ENCODE measurements at places on chromosomes 16 and 17.
A peak's percentile ranks its signal among the peaks of the same experiment; 100 is the strongest.

DNA sequence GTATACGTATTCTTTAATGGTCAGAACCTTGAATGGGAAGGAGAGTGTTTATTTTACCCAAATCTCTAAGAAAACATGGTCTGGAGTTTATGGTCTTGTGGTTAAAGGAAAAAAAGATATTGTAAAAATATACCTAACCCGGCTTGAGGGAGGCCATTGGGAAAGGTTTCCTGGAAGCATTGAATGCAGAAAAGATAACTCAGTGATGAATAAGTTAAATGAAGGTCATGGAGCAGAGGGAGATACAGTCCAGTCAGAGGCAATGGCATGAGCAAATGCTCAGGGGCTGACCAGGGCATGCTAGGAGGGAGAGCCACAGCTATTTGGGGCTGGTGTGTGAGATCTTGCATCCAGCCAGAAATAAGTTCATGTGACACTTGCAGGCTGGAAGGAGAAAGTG is 430.4 kb upstream of the CDH5 start:
- no peak for ATAC-seq

GRCh38 chr16:55302635-55303034 is 21.4 kb upstream of the IRX6 start:
- no peak for ATAC-seq

DNA sequence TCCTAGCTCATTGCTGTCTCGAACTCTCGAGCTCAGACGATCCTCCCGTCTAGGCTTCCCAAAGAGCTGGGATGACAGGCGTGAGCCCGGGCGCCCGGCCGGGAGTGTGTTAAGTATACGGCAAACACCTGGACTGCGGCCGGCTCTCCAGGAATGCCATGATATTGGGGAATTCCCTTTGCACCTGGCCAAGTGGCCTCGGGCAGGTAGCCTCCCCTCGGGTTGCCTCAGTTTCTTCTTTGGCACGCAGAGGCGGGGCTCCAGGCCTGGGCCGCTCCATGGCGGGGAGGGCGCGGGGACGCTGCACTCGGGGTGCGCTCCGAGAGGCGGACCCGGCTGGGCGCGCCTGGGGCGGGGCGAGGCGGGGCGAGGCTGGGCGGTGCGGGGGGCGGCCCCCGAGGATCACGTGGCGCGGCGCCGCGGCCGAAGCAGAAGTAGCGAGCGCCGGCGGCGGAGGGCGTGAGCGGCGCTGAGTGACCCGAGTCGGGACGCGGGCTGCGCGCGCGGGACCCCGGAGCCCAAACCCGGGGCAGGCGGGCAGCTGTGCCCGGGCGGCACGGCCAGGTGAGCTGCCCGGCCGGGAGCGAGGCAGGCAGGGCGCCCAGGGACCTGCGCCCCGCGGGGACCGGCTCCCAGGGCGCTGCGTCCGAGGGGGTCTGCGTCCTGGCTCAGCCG is at the start of gene PLCG2:
PLCG2 (plus strand) TSS at position 431 of the 675 bp plus-strand sequence. CDS start 6,699 bp downstream, outside the sequence.
- peak; percentile 94 for ATAC-seq

- ATAC-seq: no peak
Observed at GRCh38 chr16:71276589-71277334, 12.4 kb downstream of the CMTR2 start.

DNA sequence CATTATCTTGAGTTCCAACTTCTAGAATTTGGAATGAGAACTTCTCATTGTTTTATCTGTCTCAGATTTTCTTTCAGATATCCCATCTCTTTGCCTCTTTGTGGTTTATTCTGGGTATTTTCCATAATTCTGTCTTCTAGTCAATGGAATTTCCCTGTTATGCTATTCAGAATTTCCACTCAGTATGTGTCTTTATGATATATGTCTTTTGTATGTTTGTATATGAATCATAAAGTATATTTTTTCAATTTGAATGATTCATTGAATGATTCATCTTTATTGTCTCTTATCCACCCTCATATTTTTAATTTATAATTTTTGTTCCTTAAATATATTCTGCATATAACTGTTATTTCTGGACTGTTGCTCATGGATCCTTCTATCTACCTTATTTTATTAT is 729.7 kb upstream of the GOT2 start:
- ATAC-seq: no peak

DNA sequence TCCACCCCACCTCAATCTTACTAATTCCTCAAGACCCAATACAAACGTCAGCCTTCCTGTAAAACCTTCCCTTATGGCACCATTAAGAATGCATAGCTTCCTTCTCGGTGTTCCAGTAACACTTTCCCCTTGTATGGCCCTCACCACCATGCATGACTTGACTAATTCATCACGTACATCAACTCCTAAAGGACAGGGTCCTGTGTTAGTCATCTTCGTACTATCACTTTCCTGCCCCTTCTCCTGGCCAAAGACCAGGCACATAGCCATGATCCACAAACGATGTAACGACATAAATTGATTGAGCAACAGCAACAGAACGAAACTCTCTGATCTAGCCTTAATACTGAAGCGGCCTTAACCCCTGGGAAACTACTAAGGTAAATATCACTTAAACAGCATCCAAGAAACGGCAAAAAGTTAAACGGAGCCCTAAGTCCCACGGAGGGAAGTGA is 612 bp downstream of the PSMD12 start:
- peak; percentile 46 for ATAC-seq

- no peak for ATAC-seq
Observed at GRCh38 chr17:18332909-18333489, 17.9 kb downstream of the SMCR8 start.

GRCh38 chr17:28725166-28725659 is 820 bp downstream of the TLCD1 start:
- ATAC-seq: no peak

DNA sequence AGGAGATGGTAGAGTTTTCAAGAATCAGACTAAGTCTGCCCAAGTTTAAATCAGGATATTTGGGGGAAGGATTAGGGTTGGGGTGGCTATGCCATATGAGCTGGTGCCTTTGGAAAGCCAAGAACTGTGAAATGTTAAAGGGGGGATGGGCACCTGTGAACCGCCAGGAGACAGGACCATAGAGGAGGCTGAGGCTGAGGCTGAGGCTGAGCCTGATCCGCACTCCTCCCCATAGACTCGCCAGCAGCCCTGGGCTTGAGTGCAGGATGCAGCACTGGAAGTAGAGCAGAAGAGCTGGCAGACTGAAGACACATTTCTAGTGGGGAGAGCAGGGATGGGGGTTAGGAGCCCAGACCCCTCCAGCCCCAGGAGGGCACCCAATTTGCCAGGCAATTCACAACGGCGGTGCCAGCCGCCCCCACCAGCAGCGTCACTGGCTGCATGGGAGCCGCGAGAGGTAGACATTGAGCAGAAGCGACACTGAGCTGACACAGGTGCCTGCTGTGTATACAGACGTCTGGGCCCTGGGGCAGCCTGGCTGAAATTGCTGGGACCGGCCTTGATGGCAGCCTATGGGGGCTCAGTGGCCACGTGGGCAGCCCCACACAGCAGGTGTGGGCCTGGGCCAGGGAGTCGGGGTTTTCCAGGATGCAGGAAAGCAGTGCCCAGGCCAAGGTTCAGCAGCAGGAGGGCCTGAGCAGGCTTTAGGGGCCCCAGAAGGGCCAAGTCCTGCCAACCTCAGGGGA is 9.2 kb downstream of the PIMREG start:
- no peak for ATAC-seq

- ATAC-seq: no peak
Observed at GRCh38 chr16:79687249-79688130, 87.0 kb upstream of the MAF start.

DNA sequence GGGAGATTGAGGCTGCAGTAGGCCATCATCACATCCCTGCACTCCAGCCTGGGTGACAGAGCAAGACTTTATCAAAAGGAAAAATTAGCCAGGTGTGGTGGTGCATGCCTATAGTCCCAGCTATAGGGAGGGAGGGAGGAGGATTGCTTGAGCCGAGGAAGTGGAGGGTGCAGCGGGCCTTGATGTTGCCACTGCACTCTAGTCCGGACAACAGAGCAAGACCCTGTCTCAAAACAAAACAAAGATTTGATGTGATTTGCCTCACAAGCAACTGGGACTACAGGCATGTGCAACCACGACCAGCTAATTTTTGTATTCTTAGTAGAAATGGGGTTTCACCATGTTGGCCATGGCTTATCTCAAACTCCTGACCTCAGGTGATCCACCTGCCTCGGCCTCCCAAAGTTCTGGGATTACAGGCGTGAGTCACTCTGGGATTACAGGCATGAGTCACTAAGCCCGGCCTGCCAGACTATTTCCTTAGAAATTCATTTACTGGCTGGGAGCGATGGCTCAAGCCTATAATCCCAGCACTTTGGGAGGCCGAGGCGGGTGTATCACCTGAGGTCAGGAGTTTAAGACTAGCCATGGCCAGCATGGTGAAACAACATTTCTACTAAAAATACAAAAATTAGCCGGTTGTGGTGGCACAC is 11.5 kb downstream of the UBE2G1 start:
- no peak for ATAC-seq

DNA sequence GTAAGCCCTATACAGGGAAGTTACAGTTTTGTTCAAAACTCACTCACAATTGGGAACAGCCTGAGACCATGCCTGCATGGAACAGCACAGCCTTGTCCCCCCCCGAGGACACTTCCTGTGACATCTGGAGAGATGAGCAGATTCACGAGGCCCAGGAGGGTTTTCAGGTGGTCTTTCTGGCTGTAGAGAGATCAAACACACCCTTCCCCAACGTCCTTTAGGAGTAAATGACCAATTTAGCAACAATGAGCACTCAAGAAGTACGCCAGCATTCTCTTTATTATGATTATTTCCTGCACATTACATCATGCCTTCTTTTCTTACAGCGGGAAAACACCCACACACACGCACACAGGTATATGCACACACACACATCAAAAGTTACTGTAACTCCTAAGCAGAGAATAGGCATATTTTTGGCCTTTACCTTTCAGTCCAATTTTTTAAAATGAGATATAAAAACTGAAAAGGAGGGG is 39.0 kb downstream of the ADCY9 start:
- no peak for ATAC-seq

GRCh38 chr16:86080131-86080875 is 181.3 kb downstream of the IRF8 start:
- no peak for ATAC-seq

- no peak for ATAC-seq
Observed at GRCh38 chr16:73735018-73735417, 561.6 kb upstream of the PSMD7 start.

DNA sequence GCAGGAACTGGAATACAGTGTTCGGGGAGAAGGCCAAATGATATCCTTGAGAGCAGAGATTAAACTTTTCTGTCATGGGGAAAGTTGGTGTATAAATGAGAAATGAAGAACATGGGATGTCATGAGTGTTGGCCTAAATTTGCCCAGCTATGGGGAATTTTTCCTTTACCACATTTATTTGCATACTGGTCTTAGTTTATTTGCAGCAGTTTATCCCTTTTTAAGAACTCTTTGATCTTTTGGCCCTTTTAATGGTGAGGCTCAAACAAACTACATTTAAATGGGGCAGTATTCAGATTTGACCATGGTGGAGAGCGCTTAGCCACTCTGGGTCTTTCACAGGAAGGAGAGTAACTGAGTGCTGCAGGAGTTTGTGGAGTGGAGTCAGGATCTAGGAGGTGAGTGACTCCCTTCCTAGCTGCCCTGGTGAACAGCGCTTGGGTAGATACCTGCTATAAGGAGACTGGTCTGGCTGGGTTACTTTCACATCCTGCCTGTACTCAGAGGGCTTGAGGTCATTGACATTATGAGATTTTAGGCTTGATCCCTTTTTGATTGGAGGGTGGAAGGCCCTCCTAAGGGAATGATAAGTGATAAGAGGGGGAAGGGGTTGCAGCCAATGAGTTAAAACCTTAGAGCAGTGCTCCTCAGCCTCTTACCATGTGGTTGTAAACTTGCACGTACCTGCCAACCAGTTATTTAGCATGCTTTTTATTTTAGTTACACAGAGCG is 10.7 kb downstream of the PYCARD start:
- no peak for ATAC-seq

DNA sequence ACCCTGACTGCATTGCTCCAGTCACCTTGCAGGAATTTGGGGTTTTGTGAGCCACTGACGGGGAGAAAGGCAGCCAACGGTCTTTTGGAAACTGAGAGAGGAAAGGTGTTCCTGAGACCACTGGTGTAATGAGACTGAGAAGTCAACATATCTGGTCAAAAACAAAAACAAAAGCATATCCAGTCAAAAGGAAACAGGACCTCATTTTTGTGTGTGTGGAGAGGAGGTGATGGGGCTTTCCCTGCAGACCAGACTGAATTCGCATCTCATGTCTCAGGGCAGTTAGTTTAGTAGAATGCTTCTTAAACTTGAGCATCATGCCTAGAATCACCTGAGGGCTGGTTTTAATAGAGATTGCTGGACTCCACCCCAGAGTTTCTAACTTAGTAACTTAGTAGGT is 198.4 kb downstream of the COPRS start:
- ATAC-seq: no peak

DNA sequence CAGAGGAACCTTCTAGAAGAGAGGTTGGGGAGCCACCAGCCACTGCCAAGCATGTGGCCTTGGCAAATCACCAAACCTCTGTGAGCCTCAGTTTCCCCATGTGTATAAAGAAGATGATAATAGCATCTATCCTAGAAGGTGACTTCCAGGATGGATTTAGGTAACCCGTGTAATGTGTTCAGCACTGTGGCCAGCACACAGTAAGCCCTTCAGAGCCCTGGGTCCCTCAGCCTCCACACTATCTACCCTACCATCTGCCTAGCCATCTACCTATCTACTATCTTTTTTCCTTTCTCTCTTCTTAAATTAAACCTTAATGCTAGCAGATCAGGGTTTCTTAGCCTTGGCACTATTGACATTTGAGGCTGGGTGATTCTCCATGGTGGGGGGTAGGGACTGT is 33.0 kb downstream of the TEKT5 start:
- no peak for ATAC-seq

DNA sequence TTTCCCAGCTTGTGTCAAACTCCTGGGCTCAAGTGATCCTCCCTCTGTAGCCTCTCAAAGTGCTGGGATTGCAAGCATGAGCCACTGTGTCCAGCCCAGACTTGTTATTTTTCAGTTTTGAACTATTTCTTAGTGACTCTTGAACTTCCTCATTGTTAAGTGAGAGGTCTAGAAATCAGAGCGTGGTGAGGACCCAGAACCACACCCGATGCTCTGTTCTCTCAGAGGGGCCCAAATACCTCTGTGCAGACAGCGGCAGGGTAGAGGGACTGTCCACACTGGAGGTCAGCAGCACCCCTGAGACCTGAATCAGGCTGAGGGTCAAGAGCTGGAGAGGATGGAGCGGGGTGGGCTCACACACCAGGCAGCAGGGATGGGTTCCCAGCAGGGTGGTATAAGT is 47.7 kb upstream of the MEAK7 start:
- peak; percentile 20 for ATAC-seq

DNA sequence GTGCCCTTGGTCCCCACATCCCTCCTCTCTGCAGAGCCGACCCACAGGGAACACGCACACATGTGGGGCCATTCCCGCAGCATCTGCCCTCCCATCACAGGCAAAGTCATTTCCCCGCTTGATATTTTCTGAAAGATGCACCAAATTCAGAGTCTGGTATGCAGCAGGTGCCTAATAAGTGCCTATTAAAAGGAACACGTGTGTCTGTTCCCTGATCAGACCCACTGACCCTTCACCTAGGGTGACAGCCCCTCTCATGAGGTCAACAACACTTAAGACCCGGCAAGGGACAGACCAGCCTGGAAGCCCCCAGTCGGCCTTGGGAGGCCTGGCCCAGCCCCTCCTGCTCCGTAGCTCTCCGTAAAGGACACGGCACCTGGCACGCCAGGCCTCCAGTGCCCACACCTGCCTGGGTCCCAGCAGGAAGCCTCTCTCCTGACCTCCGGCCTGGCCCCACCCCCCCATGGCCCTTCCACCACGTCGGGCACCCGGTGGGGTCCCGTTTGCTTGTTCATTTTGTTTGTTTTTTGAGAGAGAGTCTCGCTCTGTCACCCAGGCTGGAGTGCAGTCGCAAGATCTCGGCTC is 20.0 kb downstream of the UNKL start:
- no peak for ATAC-seq

GRCh38 chr17:8300627-8301242 is 5.5 kb upstream of the SLC25A35 start:
- peak; percentile 93 for ATAC-seq

Data from stimulated activated memory B cell treated with anti-CD40 and anti-IgM and Interleukin-4, amounts not matched to agents 10 μg/mL and 1 μg/mL and 100 μg/mL, for 72 hours (primary cell).